ENCODE measurements at places on chromosomes 12 and 14.

DNA sequence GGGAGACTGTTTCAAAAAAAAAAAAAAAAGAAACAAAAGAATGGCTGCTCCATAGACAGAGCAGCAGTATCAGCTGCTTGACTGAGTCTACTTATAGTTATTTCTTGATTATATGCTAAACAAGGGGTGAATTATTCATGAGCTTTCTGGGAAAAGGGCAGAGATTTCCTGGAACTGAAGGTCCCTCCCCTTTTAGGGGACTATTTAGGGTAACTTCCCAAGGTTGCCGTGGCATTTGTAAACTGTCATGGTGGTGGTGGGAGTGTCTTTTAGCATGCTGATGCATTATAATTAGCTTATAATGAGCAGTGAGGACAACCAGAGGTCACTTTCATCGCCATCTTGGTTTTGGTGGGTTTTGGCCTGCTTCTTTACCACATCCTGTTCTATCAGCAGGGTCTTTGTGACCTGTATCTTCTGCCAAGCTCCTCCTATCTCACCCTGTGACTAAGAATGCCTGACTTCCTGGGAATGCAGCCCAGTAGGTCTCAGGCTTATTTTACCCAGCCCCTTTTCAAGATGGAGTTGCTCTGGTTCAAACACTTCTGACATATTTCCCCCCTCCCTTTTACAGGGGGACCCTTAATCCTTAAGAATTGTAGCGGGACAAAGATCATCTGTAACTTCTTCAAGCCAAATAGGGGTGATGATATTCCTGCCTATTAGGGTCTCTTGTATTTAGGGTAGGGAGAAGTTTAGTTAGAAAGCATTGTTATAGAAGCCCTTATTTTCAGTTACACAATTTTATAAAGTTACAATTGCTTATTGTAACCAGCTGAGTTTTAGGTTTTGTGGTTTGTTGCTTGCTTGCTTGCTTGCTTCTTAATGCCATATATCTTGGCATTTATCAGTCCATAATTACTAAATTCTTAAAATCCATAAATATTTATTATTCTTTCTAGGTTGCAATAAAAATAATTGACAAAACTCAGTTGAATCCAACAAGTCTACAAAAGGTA is 42.5 kb downstream of the MARK3 start:
- DNase-seq: peak; percentile 73

DNA sequence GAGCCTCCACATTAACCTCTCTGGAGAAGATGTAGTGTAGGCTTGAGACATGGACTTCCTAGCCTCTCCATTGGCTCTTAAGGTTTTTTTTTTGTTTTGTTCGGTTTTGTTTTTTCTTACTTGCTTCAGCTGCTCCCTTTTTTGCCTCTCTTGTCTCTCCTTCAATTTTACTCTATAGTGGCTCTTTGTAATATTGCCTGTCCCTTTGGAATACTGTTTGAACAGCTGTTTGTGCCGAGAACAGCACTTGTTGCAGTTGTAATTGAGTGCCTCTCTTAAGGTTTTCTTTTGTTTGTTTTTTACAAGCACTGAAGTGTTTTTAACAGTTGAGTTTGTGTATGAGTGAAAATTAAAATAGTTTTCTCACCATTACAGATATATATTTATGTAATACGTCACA is 567.7 kb downstream of the LRFN5 start:
- DNase-seq: no peak

GRCh38 chr14:61385002-61385685 is 63.8 kb downstream of the PRKCH start:
- peak; percentile 89 for DNase-seq

DNA sequence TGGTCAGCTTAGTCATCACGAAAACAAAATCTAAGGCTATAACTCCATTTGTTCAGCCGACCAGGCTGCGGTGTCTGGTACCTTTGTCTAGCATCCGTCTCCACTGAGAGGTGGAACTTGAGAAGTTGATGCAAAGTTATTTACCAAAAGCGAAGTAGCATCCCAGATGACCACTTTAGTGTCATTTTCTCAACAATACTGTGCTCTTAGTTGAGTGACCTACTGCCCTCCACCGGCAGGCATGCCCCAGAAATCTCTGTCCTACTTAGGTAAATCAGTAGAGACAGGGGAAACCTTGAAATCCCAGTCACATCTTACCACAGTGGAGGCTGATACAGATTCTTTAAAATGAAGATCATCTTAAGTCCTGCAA is 1.3 kb upstream of the ST8SIA1 start:
- DNase-seq: no peak

DNA sequence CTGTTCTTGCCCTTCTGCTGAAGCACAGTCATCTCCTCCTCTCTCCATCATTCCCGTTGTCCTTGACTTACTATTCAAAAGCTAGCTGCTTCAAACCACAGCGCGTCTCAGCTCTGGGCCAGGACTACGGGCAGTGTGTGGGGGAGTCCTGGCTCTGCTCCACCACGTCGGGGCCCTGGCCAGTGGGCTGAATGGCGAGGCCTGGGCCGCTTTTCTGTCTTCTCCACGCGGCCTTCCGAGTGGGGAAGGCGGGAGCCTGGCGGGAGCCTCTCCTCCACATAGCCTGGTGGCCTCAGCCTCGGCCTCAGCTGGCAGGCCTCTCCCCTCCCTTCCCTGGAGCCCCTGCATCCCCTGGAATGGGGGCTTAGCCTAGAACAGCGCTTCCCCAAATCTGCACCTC is 16.5 kb downstream of the ANKRD9 start:
- DNase-seq: no peak
